HFF-Myc (cell line): ENCODE measurements at places on chromosomes 7 and 10.

- DNase-seq = no peak
Measured at GRCh38 chr10:24262929-24263590, 54.1 kb downstream of the KIAA1217 start.

DNA sequence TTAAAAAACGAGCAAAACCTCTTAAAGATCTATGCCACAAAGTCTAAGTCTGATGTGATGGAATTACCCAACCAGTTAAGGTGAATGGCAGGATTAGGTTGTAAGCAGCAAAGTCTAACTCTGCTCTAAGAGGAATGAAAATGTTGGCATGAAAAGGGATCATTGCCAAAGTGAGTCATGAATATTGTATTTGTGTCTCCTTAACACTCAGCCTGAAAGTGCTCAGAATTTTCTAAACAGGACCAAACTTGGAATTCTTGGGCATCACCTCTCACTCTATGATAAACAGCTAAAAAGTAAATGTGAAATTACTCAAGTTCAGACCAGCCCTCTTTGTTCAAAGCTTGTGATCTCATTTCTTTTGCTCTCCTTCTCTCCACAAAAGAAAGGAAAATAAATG, 27.0 kb downstream of the PPP1R3A start:
- peak; percentile 5 for DNase-seq

GRCh38 chr7:140990193-140990962, 24.4 kb downstream of the MRPS33 start:
- DNase-seq = no peak

- no peak for DNase-seq
Measured at GRCh38 chr7:32476816-32477648, 13.1 kb downstream of the LSM5 start.

DNA sequence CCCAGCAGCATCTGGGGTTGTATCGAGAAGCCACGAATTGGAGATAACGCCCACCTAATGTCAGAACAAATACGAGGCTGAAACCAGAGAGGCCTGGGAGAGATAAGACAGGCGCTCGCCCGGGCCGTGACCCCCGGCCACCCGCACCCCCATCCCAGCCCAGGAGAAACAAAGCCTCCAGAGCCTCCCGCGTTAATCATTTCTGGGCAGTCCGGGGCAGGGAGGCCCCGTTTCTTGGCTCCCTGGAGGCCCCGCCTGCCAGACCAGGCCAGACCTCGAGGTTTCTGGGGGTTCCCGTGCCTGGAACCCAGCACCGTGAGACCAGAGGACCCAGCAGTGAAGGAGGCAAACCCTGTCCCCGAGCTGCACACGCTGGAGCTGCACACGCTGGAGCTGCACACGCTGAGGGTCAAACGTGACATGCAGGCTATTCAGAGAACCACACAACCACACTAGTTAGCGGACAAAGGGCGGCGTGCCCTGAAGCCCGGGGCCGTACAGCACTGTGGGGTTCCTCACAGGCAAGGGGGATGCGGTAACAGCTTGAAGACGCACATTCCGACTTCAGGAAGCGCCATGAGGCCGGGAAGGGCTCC, 53.4 kb downstream of the FOXL3 start:
- no peak for DNase-seq

- no peak for DNase-seq
Measured at GRCh38 chr7:113825832-113826231, 93.0 kb downstream of the PPP1R3A start.

DNA sequence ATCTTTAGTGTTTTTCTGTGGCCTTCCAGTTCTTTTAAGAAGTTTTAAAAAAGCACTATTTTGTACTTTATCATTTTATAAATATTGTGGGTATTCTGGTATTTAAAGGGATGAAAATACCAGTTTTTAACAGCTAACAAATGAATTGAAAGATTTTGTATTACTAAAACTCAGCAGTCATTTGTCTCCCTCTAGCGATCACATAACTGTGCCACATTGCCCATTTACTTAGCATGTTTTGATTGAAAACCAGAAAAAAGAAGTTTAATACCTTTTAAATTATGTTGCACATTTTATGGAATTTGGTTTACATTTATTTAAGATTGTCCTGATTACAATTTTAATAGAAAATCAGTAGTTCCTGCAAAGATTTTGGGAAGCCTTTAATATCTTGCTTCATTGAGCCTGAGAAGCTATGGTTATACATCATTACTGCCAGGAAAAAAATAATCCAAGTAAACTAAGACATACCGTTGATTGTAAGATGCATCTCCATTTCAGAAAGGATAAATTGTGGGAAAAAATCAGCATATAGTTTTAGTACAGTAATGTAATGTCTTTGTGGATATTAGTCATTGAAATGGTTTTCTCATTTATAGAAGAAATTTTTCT, 34.9 kb downstream of the TAX1BP1 start:
- DNase-seq = no peak

DNA sequence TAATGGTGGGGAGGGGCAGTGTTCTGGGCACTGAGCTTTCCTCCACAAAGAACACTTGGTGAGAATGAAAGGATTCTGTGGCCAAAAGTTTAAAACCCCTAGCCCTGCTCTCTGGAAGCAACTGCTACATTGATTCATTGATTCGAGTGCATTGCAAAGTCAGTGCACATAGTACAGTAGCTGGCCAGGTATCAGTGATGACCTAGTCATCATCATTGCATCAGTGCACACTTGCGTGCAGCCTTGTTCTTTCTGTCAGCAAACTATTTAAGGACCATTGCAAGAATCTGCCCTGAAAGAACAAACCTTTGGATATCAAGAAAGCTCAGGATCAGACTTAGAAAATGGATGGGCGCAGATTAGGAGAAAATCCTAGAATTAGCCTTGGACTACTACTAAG, 47.4 kb downstream of the CUL1 start:
- no peak for DNase-seq

GRCh38 chr10:73093922-73094850, 2.5 kb downstream of the P4HA1 start:
- no peak for DNase-seq

GRCh38 chr10:29920408-29921070, 138.8 kb downstream of the JCAD start:
- DNase-seq = no peak

DNA sequence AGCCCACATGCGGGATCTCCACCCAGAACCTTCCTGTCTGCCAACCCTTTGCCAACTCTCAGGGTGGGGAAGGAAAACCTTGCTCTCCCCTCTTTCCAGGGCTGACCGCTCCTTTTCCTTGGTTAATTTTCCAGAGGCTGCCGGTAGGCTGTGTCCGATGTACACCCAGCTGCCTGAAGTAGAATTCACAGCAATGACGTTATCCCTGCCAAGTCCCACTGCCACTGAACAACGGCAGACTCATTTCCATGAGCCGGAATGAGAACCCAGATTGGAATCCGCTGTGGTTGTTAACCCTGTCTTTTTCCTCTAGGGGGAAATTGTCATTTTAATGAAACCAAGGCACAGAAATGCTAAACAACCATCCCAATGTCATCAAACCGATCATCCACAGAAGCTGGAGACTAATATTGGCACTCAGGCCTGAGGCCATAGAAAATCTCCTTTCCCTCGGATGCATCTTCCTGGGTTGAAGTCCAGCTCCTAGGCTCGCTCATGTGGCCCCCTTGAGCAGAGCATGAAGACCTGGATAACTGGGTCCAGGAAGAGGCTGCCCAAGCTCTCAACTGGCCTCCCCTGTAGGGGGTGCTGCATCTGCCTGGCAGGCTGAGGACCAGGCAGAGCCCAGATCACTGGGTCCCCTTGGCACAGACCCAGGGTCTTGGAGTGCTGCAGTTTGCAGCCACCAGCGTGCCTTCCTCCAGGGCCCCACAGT, 30.4 kb downstream of the KLRG2 start:
- no peak for DNase-seq

- DNase-seq = no peak
Measured at GRCh38 chr10:97736403-97736901, 476 bp upstream of the ZFYVE27 start.

- DNase-seq = no peak
Measured at GRCh38 chr10:69451784-69452251, 553 bp downstream of the TSPAN15 start.

DNA sequence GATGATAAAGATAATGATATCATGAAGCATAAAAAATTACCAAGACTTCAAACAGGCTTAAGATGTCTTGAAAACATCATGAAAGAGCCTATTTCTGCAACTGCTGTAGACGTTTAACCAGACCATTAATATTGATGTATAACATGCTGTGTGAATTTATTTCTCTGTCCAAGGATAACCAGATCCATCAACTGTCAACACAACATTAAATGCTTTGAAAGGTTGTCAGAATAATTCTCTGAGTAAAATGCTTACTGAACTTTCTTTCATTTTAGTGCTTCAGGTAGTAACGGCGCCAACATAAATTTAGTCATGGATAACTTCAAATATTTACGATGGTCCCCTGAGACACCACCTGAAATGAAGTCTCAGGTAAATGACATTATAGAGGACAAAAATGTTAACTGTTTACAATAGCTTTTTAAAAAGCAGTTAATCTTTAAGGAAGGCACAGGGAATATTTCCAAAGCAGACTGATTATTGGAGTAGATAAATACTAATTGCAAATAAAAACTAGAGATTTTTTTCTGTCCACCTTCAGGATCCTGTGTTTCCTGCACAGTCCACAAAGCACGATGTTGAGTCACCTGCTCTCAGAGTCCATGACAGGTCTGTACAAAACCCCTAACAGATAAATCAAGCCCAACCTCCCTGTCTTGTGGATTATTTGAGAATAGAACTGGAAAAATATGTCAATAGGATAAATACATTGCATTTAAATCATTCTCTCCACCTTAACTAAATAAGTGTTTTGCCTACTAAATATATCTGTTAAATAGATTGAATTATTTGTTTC, 1213.2 kb downstream of the XPNPEP1 start:
- no peak for DNase-seq

- DNase-seq = no peak
Measured at GRCh38 chr10:102757323-102757722, 13.6 kb downstream of the WBP1L start.

GRCh38 chr10:71090801-71091200, 121.6 kb upstream of the UNC5B start:
- DNase-seq = no peak

GRCh38 chr7:66539902-66540375, 88.7 kb upstream of the KCTD7 start:
- DNase-seq = no peak

- no peak for DNase-seq
Measured at GRCh38 chr7:23249486-23249885, 2.9 kb downstream of the GPNMB start.

- no peak for DNase-seq
Measured at GRCh38 chr7:55271069-55271626, 94.0 kb upstream of the LANCL2 start.

DNA sequence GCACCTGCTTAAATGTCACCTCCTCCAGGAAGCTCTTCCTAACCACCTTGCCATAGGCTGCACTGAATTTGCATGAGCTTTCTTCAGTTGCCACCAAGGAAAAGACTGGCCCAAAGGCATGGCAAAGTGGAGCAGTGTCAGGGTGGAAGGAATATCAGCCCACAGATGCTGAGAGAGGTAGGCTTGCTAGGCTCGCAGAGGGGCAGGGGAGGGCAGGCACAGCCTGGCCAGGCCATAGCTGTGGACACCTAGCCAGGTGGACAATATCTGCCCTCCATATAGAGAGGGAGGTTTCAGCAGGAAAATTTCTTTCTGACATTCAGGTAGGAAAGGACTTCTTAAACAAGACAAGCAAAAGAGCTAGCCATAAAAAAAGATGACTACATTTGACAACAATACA, 166.3 kb downstream of the GRID1 start:
- no peak for DNase-seq

GRCh38 chr7:75642810-75643486, 95.8 kb downstream of the HIP1 start:
- peak; percentile 37 for DNase-seq

DNA sequence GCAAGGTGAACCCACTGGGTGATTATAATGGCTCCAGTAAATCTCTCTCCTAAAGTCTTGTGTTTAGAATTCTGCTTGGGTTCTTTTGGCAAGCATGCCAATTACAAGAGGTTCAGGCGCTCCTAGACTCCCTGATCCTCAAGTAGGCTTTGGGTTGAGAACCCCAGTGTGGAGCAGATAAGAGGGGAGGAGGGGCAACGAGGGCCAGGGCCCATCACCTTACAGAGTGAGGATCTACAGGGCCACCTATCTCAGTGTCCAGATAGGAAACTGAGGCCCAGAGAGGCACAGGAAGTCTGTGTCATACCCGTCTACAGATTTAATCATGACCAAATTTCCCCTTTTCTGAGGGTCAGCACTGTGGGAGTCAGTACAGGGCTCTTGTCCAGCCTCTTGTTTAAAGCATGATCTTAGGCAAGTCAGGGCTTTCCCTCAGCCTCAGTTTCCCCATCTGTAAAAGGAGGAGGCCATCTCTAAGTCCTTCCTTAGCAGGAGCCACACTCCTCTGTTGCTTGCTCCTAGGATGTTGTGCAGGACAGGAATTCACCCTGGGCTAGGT, 4.4 kb downstream of the TACR2 start:
- DNase-seq = no peak

- DNase-seq = no peak
Measured at GRCh38 chr7:36185756-36186155, 32.7 kb downstream of the EEPD1 start.

GRCh38 chr10:63064706-63065105, 68.4 kb upstream of the NRBF2 start:
- no peak for DNase-seq

GRCh38 chr10:73405556-73405955, 8.3 kb downstream of the ANXA7 start:
- DNase-seq = no peak

DNA sequence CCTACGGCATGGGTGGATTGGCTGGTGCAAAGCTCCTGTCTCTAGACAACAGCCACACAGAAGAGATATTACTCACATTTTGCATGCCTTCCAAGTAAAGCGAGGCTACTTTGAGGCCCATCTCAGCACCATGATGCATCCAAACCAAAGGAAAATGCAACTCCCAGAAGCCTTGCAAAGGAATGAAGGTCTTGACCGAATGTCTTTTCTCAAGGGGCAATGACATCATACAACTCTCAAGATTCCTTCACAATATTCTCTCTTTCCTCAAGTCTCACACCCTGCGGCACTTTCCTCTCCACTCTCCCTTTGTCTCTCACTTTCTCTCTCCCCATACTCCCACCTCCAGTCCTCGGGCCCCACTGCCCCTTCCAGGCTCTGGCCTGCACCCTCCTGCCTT, 44.8 kb upstream of the CPXM2 start:
- DNase-seq = no peak

- DNase-seq = peak; percentile 11
Measured at GRCh38 chr10:93589648-93590562, 11.1 kb downstream of the RBP4 start.

GRCh38 chr7:42174391-42174912, 62.6 kb downstream of the GLI3 start:
- no peak for DNase-seq
